ENCODE measurements at places on chromosomes 2 and 18. TPM values are rescaled to one million over a fixed set of nuclear protein-coding genes. Genes with fewer than 3 reads are reported as not detected.
A peak's percentile ranks its signal among the peaks of the same experiment; 100 is the strongest.

- H3K27me3 ChIP-seq = peaks cover 4% of the 10 kb centered on the region
- no peak overlapping the region for H3K27ac ChIP-seq
- H3K4me1 ChIP-seq = no peaks in the 10 kb centered on the region
- no peaks in the 10 kb centered on the region for H3K36me3 ChIP-seq
Measured at GRCh38 chr2:27001950-27002349, 30.8 kb upstream of the TMEM214 start.

The C18orf32 gene
- 27.3 TPM for total RNA-seq

The ZC3H6 gene
- total RNA-seq = 14.0 TPM

DNA sequence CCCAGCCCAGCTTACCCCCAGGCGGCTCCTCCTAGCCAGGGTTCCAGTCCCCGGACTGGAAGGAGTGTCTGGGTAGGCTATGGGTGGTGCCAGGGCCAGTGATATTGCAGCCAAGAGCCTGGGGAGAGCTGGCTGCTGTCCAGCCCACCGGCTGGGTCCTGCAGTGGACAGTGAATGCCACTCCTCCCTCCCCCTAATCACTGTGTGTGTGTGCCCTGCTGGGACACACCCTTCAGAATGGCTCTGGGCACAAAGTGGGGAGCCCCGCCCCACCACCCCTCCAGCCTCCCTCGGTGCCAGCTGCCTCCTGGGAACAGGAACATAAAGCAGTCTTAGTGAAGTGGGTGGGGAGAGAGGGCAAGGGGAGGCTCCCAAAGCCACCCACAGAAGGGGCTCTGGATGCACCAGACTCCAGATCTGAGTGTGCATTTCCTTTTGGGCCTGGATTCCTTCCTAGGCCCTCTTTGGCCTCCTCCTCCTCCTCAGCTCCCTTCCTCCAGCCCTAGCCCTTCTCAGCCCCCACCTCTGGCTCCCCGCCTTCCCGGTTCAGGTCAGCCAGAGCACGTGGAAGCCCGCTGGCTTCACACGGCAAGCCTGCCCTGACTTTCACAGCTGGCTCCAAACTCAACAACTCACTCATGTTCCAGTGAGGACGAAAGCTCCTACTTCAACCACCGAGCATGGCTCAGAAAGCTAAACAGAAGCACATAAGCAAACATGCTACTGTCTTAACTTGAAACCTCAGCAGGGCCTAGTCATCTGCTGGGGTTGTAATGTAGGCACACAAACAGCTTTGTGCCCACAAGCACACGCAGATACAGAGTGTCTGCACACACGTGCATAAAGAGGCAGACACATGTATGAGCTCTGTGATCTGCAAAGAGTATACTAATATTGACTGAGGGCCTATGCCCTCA is 209.2 kb upstream of the SMAD2 start:
- DNase-seq = no peak
- peaks cover 9% of the 10 kb centered on the region for H3K4me1 ChIP-seq
- H3K27me3 ChIP-seq = peaks cover 47% of the 10 kb centered on the region
- H3K4me3 ChIP-seq = no peak overlapping the region

DNA sequence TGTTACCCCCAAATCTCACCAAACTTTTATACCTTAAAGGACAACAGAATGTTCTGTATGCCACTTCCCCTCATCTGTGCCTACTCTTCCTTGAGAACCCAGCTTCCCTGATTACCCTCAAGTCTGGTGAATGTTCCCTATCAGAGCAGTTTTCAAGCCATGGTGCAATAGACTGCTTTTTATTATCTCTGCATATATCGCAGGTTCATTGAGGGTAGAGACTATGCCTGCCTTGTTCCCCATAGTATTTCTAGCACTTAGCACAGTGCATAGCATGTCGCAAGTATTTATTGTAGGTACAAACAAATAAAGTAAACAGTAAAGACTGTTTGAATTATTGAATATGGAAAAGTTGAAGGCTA is 146.6 kb downstream of the HAUS1 start:
- H3K27ac ChIP-seq = peak overlapping the region; percentile 95
- H3K4me3 ChIP-seq = peak overlapping the region; percentile 70
- H3K4me1 ChIP-seq = peaks cover 74% of the 10 kb centered on the region
- no peak for DNase-seq
- no peaks in the 10 kb centered on the region for H3K27me3 ChIP-seq

The RNMT gene
- 34.0 TPM for total RNA-seq
